ENCODE measurements at places on chromosomes 12 and 14.

GRCh38 chr12:117069926-117070900 is 29.0 kb downstream of the TESC start:
- no peak for DNase-seq

DNA sequence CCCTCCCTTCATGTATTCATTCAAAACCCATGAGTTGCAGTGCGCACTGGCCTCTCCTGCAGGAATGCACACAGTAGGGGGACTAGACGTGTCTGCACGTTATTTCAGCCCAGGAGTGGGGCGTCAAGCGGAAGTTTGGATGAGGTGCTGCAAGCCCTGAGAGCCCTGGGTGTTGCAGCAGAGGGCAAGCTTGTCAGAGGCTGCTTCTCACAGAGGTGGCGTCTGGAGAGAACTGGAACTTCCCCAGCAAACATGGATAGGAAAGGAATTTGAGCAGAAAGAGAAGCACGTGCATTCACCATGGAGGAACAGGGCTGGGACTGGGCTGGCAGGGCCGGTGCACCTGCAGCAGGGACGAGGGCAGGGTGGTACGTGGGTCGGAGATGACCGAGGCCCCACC is 64.9 kb downstream of the TECPR2 start:
- DNase-seq: no peak

GRCh38 chr14:57725399-57726077 is 140.4 kb downstream of the SLC35F4 start:
- DNase-seq: no peak

- DNase-seq: no peak
Measured at GRCh38 chr12:119914666-119915065, 37.5 kb upstream of the CIT start.

DNA sequence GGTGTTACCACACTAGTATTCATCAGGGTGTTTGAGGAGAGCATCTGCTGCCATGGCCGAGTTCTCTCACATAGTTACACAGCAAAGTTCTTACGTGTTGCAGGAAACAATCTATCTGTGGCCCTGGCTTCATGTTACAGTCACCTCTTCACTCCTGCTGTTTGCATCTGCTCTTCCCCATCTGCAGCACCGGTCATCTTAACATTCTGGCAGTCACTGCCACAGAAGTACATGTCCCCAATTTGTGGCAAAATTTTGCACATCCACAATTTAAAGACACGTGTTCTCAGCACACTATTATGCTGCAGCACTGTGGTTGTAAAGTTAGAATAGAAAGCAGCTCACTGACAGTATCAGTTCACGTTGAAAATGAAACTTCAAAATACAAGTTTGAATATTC is 23.2 kb downstream of the MAPK1IP1L start:
- no peak for DNase-seq

DNA sequence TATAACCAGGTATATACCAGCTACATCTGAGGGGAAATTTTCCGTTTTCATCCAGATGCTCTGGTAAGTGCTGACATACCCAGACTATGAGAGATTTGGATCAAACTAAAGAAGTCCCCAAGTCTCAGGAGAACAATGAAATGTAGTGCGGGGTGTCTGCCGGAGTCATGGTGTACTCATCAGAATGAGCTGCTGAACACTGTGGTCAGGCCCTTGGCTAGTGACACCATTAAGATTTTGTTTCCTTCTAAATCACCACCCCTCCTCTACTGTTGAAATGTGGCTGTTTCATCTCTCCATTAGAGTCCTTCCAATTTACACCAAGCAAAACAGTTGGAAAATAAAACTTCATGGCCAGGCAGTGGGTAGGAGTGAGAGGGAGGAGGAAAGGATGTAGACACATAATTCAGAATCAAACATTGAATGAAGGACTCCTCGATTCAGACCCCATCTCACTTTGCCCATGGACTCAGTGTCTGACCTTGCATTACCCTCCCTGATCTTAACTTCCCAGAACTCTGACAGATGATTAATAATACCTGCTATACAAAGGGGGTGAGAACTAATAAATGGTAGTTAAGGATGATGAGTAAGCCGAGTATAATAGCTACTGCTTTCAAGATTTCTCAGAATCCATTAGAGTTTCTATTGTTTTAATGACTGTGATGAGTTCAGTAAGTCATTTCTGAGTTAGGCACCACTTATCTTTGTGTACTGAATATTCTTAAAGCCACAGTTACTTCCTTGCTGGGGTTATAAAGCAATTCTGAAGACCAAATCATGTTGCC is 127.4 kb downstream of the CRADD start:
- no peak for DNase-seq

GRCh38 chr12:99224237-99224636 is 423.3 kb upstream of the GARIN6 start:
- DNase-seq: no peak

DNA sequence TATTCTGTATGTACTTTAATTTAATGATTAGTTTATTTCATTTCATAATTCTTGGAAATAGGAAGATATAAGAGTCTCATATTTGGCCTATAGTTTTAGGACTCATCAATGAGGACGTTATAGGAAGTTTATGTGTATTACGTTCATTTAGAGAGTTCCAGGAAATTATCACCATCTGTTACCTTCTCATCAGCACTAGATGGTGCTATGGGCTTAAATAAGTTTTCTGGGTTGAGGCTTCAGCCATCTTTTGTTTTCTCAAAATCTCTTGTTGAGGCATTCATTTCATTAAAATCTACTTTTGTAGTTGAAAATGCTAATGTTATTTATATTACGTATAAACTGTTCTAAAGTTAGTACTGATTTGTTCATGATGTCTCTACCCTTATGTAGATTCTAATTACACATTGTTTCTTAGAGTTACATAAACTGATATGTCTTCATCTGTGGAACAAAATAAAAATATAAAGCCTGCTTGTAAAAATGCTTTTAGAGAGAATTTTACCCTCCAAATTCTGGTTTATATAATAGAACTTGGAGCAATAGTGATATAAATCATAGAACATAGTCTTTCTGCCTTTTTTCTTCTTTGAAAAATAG is 89.2 kb downstream of the CFAP54 start:
- DNase-seq: no peak
